ENCODE measurements at places on chromosomes 2 and 18.

GRCh38 chr2:84223191-84223590 lies 235.9 kb downstream of the SUCLG1 start:
- peak; percentile 69 for DNase-seq

DNA sequence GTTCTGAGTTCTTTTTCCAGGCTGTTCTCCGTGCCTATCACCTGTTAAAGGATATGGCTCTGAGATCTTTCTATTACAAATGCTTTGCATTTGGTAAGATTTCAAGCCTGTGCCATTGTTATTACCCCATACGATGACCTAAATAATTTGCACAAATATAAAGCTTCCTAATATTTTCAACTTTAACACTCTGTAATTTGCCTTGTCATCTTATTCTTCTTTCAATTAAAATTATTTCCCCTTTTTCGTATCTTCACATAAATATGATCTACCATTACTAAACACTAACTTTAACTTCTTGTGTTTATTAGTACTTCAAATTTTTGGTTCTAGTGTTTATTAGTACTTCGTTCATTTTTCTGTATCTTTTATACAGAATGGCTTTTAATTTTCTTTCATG lies 3.2 kb upstream of the MSL3B start:
- no peak for DNase-seq

DNA sequence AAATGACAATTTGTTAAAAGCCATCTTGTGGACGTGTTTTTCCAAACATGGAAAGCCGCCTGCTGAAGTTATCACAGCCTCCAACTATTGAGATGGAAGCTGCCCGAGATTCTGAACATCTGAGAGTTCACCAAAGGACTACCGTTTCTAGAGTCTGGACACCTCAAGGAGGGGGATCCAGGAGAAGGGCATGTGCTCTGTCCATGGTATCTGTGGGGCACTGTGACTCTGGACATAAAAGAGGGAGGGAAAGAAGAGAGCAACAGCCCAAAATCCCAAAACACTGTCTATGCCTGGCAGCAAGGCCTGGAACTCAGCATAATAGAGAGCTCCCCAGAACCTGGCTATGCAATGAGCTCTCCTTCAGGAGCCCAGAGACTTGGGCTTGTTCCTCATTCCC lies 319.9 kb downstream of the EN1 start:
- no peak for DNase-seq

DNA sequence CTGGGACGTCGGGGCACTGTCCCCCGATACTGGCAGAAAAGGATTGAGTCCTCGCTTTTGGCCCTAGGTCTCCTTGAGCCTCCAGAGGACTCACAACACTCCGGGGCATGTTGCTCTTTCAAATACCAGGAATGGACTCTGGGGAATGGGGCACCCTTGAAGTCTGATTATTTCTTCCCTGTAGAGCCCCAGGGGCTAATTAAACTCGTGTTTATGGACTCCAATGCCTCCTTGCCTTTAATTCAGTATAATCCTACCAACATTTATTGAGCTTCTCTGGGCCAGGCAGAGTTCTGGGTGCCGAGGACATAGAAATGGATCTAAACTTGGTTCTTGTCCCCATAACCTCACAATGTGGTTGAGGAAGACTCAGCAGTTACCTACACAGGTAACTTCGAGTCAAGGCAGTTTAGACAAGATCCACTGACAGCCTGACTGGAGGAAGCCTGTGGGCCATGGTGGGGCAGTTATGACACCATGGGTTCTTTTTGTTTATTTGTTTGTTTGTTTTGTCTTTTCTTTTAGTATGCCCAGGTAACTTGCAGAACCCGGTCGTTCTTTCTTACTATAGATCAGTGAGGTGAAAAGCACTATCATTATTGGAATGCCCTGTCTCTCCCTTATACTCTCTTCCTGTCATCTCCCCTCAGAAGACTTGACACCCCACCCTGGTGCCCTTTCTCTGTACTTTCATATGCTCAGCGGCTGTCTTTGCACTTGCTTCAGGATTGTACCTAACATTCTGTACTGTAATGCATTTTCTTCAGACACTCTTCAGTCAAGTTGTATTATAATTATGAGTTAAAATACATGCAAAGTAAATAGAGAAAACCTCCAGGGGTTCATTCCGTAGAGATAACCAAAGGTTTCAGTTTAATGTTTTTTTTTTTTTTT lies 3.2 kb downstream of the CFLAR start:
- DNase-seq, result peak; percentile 69

- DNase-seq, result peak; percentile 84
Measured at GRCh38 chr2:166167449-166167848, 39.6 kb upstream of the SCN1A start.

- no peak for DNase-seq
Measured at GRCh38 chr18:36460324-36460850, 162.9 kb downstream of the FHOD3 start.

- DNase-seq, result peak; percentile 20
Measured at GRCh38 chr18:24930971-24931370, 421.0 kb downstream of the ZNF521 start.

- no peak for DNase-seq
Measured at GRCh38 chr18:31155498-31155897, 7.2 kb downstream of the DSC1 start.

GRCh38 chr2:82165377-82165776 lies 1860.8 kb upstream of the LRRTM1 start:
- DNase-seq, result no peak

- DNase-seq, result peak; percentile 23
Measured at GRCh38 chr18:40094441-40094840, 1860.6 kb upstream of the PIK3C3 start.

DNA sequence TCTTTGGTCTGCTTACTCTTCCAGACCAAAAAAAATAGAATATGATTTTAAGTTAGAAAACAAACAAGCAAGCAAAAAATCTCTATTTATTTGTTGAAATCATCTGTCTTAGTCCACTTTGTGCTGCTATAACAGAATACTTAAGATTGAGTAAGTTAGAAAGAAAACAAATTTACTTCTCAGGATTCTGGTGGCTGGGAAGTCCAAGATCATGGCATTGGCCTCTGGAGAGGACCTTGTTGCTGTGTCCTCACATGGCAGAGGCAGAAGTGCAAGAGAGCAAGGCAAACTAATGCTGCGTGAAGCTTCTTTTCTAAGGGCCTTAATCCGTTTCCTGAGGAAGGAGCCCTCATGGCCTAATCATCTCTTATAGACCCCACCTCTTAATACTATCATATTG lies 156.2 kb downstream of the SPP2 start:
- no peak for DNase-seq
